NCI-H1048 (cell line): ENCODE measurements at places on chromosomes 3 and 15.

- no peak for DNase-seq
Observed at GRCh38 chr15:39886418-39886817, 33.6 kb downstream of the GPR176 start.

- no peak for DNase-seq
Observed at GRCh38 chr3:108090049-108090700, 656 bp downstream of the CD47 start.

- peak; percentile 9 for DNase-seq
Observed at GRCh38 chr15:62306851-62307504, 141.9 kb upstream of the C2CD4B start.

DNA sequence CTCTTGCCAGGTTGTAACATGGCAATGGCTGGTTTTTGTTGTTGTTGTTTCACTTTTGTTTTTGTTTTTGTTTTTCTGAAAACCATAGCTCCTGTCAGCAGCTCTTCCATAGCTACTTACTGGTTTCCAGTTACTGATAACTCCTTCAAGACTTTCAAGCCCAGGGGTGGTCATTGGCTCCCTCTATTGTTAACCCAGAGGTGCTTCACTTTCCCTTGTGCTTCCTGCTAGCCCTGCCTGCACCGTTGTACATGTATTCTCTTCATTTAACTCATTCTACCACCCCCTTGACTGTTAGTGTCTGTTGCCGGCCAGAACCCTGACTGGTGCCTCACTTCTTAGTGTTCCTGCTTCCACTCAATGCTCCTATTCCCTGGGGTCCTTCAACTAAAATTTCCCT, 4.2 kb upstream of the TRAT1 start:
- DNase-seq: no peak

DNA sequence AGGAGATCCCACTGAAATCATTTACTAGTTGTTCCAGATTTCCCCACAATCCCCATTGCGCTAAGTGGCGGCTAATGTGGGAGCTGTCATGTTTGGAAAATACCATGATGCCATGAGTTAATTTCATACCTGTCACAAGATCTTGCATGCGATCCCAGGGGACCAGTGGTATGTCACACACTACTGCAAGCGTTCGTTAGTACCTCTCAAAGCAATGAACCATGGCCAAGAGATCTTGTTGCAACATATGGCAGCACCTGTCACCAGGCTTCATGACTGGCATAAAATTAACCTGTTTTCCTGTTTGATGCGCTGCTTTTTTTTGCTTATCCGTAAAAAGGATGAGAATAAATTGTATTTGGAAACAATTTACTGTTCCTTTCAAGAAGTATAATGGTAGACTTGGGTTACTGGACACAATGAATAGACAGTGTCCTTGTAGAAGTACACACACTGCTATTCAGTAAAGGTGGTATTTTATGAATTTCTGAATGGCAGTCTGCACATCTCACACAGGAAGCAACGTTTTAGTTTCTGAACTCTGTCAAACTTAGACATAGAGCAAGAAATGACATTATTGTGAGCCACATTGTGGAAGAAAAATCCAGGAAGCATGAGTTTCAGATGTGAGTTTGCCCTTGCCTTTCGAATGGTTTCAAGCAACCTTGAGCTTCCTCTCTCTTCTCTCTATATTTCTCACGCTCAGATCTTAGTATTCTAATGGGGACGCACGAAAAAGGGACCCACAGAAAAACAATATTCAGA, 81.9 kb downstream of the CHL1 start:
- no peak for DNase-seq

GRCh38 chr3:99648101-99648500, 9.7 kb downstream of the COL8A1 start:
- DNase-seq: peak; percentile 9

GRCh38 chr15:29747837-29748417, 74.3 kb downstream of the TJP1 start:
- DNase-seq: no peak

GRCh38 chr15:60413231-60413824, 15.5 kb upstream of the ANXA2 start:
- DNase-seq: no peak

GRCh38 chr3:37935290-37935668, 55.3 kb upstream of the VILL start:
- no peak for DNase-seq

- DNase-seq: no peak
Observed at GRCh38 chr3:198093112-198093679, 133.2 kb downstream of the LMLN start.

DNA sequence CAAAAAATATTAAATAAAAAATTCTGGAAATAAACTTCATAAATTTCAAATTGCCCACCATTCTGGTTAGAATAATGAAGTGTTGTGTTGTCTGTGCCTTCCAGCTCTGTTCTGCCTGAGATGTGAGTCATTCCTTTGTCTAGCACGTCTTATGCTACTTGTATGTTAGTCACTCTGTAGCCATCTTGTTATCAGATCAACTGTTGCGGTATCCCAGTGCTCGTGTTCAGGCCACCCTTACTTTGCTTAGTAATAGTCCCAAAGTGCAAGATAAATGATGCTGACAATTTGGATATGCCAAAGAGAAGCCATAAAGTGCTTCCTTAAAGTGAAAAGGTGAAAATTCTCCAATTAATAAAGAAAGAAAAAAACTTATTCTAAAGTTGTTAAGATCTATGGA, 527.5 kb downstream of the NAALADL2 start:
- no peak for DNase-seq

- DNase-seq: no peak
Observed at GRCh38 chr15:29018995-29019976, 133.5 kb downstream of the APBA2 start.

- no peak for DNase-seq
Observed at GRCh38 chr15:44193651-44194322, 1.3 kb downstream of the FRMD5 start.

- no peak for DNase-seq
Observed at GRCh38 chr3:112089956-112090886, 4.0 kb downstream of the C3orf52 start.

DNA sequence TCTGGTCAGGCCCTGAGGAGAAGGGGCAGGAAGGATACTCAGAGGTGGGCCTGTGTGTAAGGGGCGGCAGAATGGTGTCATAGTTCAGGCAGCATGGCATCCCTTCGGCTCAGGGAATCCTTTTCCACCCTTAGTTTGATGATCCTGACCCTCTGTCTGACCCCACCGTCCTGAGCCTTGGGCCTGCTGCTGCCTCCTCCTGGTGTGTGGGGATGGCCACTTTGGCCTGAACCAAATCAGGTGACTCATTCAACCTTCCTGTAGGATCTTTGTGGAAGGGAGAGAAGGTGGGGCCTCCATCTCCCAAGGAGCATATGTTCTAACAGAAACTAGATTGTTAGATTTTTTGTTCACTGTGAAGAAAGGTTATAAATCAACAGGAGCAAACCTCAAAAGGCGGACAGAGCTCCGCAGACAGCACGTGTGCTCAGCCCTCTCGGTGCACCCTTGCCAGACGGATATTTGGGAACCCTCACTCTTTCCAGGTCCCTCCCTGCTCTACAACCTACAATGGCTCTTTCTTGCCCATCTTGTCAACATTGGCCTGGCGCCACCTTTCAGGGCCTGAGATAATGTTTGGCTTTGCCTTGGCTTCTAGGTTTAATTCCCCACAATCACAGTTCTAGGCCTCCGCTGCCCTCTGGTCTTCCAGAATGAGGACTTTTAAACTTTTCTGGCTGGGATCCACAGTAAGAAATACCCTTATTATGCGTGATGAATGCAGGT, 21.7 kb downstream of the THSD4 start:
- no peak for DNase-seq

- DNase-seq: no peak
Observed at GRCh38 chr15:78249131-78249530, 14.8 kb upstream of the ACSBG1 start.

DNA sequence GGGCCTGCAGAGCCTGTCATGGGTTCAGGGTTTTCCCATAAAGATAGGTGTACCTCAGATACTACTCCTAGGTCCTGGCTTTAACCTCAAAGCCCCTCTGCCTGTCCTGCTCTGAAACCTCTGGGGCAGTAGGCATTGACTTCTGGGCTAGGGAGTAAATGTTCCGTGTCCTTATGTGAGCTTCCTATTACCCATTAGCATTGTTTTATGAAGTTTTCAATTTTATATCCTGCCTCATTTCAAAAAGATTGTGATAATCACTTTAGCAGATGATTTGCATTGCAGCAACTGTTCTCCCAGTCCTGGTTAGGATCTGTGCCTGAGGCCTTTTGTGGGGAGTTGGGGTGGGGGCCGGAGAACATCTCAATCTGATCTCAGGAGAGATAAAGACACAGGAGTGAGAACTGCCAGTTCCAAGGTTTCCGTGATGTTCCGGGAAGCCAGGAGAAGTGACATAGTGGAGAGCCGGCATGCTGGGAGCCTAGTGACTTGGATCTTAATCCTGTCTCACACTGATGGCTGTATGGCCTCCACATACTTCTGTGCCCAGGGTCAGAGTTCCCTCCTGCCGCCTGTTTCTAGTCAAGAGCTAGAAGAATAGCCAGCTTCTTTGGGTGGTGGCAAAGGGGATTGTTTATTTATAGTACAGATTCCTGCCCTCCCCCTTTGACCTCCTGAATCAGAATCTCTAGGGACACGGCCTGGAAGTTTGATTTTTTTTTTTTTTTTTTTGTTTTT, 10.6 kb downstream of the TPM1 start:
- no peak for DNase-seq

DNA sequence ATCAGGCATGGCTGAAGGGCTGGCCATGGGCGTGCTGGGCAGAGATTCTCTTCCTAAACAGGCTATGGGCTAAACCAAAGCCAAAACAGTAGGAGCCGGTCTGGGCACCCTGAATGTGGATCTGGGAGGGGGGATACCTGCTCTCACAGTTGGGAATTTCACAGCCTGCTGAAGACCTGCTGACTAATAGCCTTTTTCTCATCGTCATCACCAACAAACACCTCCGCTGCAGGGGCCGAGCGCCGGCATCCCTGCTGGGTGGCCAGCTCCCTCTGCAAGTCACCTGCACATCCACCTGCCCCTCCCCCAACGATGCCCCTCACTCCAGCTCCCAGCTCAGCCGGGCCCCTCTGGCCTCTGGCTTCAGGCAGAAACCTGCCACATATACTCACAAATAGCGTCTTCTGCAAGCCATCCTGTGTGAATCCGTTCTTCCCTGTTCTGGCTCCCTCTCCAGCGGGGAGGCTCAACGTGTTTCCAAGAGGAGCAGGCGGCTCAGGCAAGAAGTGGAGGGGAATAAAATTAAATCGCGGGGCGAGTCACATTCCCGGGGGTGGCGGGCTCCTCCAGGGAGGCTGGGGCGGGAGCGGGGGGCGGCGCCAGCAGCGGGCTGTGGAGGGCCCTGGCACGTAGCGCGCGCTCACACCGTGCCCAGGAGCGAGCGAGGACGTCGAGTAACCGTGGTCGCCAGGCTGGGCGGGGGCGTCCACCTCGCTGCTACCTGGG, 466 bp downstream of the IQSEC1 start:
- DNase-seq: no peak

- DNase-seq: no peak
Observed at GRCh38 chr3:46291046-46291445, 48.8 kb downstream of the CCR3 start.

GRCh38 chr15:85329561-85330422, 50.6 kb upstream of the AKAP13 start:
- DNase-seq: no peak

- no peak for DNase-seq
Observed at GRCh38 chr3:73298243-73299183, 237.1 kb downstream of the EBLN2 start.

GRCh38 chr15:90588427-90588826, 58.7 kb downstream of the CRTC3 start:
- DNase-seq: no peak

- no peak for DNase-seq
Observed at GRCh38 chr3:54671511-54671910, 256.3 kb downstream of the LRTM1 start.
